ENCODE measurements at places on chromosomes 4 and X.

DNA sequence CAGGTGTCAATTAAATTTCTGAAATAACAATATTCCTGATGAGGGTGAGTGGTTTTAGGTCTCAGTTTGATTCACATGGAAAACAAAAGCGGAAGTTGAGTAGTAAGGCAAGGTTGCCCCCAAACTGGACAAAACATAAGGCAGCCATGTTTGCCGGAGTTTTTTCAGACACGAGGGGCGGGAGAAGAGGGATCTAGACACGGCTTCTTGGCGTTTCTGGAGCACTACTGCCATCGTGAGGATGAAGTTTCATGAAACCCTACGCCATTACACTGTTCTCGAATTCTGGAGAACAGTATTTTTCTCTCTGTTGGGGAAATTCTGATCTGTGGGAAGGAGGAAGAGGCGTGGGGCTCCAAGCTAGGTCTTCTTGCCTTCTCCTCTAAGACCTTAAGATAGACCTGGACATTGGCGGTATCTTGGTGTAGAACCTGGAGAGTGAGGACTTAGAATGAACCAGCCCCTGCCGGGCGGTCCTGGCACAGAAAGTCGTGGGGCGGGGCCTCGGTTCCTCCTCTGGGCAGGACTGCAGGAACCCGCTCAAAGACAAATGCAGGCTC is 160.3 kb downstream of the OR13H1 start:
- no peak for DNase-seq

DNA sequence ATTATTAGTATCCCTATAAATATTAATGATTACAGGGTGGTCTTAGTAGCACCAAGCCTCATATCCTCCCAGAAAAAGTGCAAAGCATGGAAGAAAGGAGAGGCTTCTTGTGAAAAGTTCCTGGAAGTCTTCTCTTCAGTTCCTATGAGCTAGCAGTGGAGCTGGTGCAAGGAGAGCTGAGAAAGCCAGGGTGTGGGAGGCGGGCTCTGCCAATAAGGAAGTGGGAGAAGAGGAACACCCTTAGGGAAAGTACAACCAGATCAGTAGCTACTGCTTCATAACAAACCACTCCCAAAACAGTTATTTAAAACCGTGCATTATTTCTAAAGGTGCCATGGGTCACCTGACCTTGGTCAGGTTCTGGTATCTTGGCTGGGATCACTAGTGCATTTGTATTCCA is 72.4 kb downstream of the MAP9 start:
- no peak for DNase-seq

GRCh38 chrX:93874554-93874953 is 200.5 kb downstream of the FAM133A start:
- no peak for DNase-seq

GRCh38 chrX:74911494-74911893 is 13.8 kb downstream of the NEXMIF start:
- DNase-seq, result no peak

DNA sequence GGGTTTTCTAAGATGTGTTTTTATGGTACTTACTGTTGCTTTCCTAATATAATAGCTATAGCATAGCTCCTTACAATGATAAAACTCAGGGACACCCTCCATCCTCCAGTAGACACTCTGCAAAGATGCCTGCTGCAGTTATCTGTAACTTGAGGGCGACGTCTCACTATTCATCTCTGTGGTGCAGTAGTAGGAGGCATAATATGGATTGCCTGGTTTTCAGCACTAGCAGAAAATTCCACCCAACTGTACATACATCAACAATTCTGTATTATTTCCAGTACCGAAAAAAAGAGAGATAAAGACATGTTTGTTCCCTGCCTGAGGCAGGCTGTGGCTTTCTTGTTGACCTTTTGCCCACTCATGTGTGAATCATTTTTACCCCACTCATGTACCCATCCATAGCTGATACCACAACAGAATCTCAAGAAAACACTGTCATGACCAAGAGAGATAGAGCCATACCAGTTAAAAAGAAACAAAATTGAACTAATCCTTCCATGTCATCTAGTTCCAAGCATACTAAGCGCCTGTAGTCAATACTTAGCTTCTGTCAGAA is 220.1 kb downstream of the RAB28 start:
- DNase-seq, result no peak

DNA sequence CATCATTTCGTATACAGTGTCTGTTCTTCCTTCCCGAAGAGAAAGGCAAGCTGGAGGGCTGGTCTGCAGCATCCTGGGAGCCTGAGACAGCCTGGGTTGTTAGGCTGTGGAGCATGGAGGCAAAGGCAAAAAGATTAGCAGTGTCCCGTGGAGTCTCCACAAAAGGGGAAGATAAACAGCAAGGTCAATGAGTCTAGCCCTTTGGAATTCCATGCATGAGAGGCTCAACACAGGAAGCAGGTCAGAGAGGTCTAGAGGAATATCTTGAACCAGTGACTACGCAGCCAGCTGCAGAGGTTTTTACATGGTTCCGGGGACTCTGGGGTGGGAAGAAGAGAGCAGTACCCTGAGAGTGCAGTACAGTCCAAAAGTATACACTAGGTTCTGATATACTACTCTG is 12.2 kb upstream of the MCF2 start:
- DNase-seq, result no peak

DNA sequence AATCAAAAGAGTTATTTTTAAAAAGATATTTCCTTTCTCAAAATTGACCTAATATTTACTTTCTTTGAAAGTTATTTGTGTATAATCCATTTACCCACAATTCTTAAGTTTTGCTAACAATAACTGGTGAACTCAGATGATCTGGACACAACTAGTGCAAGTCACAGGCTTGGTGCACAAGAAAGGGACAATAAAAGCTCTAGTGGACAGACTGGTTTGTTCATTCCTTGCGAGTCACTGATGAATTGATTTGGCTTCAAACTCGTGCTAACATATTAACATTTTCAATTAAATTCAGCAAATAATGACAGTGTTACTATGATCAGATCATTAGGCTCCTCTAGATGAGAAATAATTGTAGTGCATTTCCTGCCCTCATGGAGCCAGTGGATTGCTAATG is 169.2 kb downstream of the BMPR1B start:
- DNase-seq, result no peak

DNA sequence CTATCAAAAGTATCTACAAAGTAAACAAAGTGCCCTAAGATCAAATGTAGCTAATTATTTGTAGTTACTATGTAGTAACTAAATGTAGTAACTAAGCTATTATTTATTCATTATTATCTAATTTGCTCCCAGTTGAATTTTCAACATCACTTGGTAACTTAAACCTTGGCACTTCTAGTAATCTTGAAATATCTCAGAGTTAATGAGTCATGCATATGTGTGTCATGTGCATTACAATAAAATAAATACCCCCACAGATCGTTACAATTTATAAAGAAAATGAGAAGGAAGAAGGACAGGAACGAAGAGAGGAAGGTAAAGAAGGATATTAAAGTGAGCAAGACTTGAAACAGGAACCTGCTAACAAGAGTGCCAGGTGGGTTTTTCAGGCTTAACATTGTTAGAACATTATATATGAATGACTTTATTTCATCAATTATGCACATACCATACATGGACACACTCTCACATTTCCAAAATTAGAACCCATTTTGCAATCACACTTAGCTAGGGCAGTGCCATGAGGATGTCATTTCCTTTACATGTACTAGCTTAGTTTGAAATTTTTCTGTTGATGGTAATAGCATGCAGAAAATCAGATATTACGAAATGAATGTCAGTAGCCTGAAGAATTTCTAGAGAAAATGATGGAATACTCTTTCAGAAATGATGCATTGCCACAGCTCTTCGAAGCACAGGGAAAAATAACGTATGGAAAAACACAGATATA is 1670.4 kb upstream of the AGA start:
- no peak for DNase-seq

DNA sequence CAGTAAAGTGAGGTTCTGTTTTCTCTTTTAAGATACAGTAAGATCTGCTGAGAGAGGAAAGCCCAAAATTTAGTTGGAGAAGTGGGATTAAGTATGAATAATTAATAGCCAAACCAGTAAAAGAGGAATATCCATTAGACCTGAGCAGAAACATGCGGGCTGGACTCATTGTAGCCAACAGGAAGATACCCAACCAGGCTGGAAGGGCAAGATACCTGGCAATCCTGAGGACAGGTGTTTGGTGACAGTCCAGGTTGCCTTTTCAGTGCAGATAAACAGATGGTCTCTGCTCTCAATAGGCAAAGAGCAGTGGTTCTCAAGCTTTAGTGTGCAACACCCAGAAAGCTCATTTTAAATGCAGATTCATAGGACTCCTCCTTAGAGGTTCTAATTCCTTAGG is 980.8 kb upstream of the GRID2 start:
- no peak for DNase-seq

DNA sequence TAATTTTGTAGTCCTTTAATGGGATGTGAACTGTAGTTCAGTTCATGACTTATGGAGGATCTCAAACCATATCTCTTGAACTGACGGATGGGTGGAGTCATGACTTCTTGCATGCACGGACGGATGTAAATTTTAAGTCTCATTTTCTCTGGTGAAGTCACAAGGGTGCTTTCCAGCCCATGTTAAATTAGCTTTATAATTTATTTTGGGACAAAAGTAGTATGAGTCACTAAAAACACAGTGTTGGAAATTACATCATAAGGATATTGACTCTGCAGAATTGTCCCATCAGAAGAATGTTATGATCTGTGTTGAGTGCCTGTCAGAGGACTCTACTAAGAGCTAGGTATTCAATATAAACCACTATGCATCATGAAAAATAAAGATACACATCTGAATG is 6.8 kb upstream of the PAGE5 start:
- DNase-seq, result no peak

DNA sequence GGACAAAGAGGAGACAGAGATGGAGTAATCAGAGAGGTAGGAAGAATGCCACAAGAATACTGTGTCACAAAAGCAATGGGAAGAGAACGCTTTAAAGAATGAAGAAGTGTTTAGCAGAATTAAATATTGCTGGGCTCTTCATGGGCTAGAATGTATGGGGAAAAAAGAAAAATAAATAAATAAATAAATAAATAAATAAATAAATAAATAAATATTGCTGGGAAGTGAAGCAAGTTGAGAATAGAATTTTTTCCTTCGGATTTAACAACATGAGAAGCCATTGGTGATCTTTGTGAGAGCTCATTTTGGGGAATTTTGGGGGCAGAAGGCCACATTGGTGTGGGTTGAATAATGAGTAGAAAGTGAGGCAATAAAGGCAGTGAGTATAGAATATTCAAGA is 59.7 kb upstream of the FRMPD3 start:
- DNase-seq, result no peak

DNA sequence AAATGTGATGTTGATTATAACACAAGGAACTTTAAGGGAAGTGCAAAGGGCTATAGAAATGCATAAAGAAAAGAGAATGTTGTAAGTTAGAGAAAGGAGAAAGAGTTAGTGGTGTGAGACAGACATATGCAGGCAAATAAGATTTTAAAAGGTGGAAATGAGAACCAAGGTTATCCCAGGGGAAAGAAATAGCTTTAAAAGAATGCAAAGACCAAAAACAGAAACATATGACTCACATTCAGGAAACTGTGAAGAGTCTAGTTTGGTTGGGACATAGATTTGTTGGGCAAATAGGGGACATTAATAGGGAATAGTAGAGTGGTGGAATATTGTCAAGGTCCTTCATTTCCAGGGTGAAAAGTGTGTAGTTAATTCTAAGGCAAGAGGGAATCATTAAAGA is 52.4 kb downstream of the MAPK10 start:
- DNase-seq, result no peak

DNA sequence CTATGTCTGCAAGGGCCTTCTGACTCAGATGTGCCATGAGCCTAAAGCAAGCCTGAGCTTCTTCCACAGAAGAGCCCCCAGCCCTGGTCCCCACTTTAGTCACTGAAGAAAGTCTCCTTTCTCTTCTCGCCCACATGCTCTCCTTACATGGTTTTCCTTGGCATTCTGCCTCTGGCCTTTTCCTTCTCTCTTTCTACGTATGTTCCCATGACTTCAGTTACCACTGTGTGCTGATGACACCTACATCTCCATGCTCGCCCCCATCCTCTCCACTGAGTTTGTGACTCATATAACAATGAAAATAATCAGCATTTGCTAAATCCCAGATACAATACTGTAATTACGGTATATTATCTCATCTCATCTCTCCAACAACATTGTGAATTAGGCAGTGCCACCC is 149.3 kb downstream of the AMMECR1 start:
- DNase-seq, result no peak

- no peak for DNase-seq
Measured at GRCh38 chr4:26157541-26157940, 163.3 kb upstream of the RBPJ start.

DNA sequence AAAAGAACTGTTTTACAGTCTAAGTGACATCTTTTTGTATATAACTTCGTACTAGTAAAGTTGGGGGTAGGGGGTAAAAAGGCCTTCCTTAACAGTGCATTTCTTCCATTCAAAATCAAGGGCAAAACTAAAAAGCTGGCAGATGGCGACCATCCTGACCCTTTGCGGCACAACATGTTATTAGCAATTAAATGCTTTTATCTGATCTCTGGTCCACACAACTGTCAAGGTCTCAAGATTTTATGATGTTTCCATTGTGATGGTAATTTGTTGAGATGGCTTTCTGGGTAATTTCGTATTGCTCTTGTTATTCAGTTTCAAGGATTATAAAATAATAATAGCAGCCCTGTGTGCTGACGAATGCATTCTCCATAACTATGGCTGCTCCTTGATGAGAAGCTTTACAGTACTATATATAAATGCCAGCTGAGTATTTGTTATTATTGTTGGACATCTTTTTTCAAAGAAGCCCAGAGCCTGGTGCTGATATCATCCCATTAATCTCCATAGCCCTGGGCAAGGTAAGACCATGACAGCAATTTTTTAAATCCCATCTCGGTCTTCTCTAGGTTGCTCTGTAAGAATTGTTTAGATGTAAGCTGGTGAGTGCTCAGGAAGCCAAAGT is 89.5 kb downstream of the CBR4 start:
- DNase-seq, result no peak

GRCh38 chr4:4783847-4784246 is 75.6 kb upstream of the MSX1 start:
- DNase-seq, result no peak

DNA sequence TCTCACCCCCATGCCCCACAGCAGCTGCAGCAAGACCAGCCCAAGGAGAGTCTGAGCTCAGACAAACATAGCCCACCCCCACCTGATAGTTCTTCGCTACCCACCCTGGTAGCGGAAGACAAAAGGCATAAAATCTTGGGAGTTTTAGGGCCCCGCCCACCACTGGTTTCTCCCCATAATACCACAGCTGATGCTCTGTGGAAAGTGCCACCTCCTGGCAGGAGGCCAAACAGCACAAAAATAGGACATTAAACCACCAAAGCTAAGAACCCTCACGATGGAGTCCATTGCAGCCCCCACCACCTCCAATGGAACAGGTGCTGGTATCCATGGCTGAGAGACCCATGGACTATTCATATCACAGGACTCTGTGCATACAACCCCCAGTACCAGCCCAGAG is 226.7 kb downstream of the SNCA start:
- no peak for DNase-seq

DNA sequence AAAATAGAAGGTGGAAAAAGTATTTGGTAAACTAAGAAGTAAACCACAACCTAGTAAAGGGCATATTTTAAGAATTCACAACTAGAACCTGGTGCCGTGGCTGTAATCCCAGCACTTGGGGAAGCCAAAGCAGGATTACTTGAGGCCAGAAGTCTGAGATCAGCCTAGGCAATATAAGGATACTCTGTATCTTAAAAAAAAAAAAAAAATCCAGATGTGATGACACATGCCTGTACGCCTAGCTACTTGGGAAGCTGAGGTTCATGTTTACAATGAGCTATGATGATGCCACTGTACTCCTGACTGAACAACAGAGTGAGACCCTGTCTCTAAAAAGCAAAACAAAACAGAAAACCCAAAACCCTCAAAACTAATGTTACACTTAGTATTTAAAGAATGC is 294.9 kb upstream of the ZCCHC13 start:
- DNase-seq, result no peak
